ENCODE measurements at places on chromosomes 6 and 20.

DNA sequence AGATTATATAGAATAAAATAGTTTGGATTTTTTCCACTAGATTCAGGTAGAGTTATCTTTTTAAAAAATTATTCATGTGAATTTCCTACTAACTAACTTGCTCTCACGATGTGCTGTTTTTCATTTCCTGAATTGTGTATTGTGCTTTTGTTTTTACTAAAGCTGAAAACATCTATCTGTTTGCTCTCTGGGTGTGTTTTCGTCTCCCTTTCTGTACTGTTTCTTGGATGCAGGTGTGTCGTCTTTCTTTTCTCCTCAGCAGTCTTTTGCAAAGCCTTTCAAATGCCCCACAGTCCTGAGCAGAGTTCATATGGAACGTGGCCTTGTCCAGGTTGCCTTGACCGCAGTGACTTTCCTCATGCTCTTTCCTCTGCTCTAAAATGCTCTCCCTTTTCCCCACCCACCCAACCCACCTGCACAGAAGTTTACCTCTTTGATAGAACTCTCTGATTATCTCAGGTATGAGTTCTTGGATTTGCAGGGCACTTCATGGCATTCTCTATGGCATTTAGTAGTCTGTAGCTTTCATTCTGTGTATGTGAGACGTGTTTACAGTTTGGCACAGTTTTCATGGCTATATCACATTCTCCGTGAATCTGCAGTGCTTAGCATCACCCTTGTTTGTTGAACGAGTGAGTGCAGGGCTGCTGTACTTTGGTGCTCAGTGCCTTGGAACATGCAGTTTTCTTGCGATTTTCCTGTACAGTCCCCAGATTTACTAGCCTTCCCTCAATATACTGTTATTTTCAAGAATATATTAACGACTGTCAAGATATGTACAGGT lies 77.1 kb downstream of the FARS2 start:
- no peak for DNase-seq

DNA sequence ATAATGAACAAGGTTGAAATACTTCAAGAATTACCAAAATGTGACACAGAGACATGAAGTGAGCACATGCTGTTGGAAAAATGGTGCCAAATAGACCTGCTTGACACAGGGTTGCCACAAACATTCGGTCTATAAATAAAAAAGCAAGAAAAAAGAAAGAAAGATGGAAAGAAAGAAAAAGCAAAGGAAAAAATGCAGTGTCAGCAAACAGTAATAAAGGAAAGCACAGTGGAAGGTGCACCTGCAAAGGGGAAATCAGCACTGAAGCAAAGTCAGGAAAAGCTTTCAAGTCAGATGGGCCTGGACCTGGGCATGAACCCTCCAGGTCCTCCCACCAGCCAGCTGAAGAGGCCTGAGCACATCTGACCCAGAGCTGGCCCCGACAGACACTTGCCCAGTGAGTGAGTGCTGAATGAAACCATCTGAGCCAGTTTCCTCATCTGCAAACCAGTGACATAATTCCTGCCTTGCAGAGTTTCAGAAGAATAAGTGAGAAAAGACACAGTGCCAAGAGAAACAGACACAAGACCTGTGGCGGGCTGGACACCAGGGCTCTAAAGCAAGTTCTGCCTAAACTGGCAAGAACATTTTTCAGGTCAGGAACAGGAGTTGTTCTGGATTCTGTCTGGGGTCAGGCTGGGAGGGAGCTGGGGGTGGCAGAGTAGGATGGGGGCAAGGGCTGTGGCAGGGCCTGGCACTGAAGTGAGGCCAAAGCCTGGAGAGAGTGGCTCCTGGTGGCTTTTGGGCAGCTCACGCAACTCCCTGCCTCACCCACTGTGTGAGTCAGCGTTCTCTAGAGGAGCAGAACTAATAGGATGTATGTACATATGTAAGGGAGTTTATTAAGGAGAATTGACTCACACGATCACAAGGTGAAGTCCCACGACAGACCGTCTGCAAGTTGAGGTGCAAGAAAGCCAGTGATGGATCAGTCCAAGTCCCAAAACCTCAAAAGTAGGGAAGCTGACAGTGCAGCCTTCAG lies 23.9 kb upstream of the MICB start:
- DNase-seq = no peak

DNA sequence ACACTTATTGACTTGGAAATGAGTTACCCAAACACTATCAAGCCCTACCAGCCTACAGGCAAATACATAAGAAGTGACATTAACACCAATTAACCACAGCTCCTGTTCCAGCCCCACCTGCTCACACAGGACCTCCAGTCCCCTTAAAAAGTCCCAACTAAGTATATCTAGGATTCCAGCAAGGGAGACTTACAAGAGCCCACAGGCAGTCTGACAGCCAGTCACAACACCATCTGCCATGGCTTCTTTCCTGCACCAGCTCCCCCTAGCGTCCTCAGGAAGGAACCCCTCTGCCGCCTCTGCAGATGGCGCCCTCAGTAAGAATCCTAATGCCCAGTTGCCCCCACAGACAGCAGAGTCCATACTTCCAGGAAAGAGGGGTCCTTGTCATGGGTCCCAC lies 122.1 kb downstream of the HIVEP2 start:
- no peak for DNase-seq

GRCh38 chr20:57008217-57008616 lies 258.2 kb downstream of the BMP7 start:
- DNase-seq = no peak

Data from activated naive CD8-positive, alpha-beta T cell treated with anti-CD3 and anti-CD28 coated beads, Interleukin-2, amount 50 U/mL, for 16 hours (primary cell).